NCI-H187 (cell line): ENCODE measurements at places on chromosomes 2 and 18.

DNA sequence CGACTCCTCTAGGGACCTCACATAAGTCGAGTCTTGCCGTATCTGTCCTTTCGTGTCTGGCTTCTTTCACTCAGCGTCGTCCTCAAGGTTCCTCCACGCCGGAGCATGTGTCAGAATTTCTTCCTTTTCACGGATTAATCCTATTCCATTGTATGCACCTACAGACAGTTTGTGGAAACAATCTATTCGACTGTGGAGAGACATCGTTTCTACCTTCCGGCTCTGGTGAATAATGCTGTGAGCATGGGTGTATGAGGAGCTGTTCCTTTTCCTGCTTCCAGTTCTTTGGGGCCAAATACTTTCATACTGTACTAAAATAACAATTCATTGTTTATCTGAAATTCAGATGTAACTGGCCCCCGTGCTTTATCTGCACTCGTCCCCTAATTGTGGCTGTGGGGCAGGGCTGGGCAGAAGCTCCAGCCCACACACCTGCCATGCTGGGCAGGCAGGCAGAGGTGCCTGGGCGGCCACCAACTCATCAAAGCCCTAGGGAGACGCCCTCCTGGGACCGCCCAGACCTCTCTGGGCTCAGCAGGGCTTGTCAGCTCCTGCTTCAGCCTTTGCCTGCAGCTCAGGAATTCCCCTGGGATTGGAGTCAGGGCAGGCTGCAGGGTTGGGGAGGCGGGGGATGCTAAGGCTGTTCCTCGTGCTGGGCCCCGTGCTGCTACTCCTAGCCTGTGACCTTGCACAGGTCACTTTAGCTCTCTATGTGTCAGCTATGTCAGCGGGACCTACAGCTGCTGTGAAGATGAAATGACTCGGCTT is 14.5 kb downstream of the GPC1 start:
- no peak for DNase-seq

GRCh38 chr2:194104687-194105086 is 1552.3 kb upstream of the SLC39A10 start:
- no peak for DNase-seq

- no peak for DNase-seq
Observed at GRCh38 chr2:104043864-104044263, 810.1 kb upstream of the POU3F3 start.

DNA sequence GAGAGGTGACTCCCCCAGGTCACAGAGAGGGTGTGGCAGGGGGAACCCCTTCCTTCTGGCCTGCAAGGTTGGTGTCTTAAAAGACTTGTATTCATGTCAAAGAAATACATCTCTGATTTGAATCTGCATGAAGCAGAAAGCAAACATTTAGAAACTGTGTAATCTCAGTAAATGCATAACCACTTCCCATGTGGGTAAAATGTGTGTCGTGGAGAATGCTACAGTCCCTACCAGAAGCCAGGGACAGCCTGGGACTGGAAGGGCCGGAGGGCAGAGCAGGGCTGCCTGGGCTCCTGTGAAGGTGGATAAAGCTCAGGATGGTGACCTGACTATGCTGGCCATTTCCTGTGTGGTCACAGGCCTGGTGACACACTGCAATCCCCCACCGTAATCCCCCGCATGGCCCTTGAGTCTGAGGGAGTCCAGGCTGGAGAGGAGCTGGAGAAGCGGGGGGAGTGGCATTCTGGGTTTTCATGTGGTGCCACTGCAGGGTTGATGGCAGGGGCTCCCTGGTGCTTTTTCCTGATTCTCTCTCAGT is 102.2 kb downstream of the LRRC30 start:
- no peak for DNase-seq

- DNase-seq, result no peak
Observed at GRCh38 chr2:223767341-223767740, 70.0 kb downstream of the AP1S3 start.

DNA sequence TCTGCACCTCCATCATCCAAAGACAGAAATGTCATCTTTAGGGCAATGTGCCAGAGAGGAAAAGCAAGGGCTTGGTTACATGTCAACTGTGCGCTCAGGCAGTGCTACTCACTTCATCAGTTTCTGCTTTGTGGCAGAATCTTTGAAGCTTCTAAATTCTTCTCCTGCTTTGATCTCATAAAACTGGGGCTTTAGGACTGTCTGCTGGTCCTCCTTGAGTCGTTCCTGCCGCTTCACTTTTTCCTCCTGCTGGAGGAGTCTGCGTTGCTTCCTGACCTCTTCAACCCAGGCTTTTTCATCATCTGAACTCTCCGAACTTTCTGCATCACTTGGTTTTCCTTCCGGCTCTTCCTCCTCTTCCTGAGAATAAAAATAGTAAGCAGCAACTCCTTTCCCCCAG is 100.8 kb downstream of the NOL10 start:
- DNase-seq, result no peak

DNA sequence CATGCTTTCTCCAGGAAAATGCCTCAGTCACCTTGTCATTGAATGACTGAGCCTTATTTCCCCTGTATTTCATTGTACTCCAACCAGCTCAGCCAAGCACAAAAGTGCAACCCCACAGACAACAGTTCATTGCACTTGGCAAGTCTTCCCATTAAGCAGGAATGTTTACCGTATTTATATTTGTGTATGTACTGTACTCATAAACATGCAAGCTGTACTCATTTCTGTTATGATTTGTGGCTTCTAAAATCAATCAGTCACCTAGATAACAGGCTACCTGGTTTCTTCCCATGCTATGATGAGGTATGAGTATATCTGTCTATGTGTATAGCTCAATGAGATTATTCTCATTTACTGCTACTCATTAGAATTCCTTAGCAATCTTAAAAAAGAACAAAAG is 505.5 kb upstream of the FAM98A start:
- no peak for DNase-seq

DNA sequence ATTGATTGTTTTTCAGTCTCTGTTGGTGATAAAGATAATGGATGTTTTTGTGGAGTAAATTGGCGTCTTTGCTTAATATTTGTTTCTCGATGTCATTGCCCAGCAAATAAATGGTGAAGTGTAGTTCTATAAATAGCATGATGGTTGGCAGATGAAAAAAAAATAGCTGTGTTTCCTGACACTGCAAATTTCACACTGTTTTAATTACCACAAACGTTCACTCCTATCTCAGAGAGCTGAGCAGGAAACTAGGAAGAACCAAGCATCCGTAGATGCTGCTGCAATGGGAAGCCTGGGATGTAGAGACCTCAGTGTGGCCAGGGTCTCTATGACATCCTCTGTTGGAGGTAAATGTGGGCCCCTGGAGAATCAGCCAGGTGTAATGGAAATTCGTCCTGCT is 183.2 kb downstream of the CYRIA start:
- no peak for DNase-seq

DNA sequence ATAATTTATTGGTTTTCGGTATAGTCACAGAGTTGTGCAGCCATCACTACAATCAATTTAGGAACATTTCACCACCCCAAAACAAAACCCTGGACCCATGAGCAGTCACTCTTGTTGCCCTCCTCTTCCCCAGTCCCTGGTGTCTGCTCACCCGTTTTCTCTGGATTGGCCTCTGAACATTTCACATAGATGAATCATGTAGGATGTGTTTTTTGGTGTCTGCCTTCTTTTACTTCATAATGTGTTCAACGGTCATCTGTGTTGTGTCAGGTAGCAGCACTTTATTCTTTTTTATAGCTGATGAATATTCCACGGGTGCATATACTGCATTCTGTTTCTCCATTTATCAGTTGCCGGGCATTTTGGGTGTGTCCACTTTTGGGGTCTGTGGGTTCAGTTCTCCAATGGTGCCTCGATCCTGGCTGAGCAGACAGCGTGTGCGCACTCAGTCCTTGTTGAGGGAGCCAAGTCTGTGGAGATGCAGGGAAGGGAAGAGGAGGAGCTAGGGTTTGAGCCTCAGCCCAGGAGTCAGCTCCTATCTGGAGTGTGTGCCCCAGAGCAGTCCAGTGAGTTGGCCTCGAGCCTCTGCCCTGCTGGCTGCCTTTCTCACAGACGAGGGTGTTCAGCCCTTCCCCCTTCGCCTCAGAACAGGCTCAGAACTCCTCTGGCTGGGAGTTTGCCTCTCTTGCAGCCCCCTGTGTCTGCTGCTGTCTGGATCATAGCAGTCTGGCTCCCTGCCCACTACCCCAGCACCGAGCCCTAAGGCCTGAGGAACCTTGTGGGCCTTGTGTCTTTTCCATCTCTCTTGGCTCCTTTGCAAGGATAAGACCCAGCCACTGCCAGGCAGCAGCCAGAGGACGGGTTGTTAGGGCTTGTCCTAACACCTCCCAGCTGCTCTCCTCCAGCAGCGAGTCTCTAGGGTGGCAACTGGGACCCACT is 18.0 kb downstream of the C2orf74 start:
- DNase-seq, result no peak

DNA sequence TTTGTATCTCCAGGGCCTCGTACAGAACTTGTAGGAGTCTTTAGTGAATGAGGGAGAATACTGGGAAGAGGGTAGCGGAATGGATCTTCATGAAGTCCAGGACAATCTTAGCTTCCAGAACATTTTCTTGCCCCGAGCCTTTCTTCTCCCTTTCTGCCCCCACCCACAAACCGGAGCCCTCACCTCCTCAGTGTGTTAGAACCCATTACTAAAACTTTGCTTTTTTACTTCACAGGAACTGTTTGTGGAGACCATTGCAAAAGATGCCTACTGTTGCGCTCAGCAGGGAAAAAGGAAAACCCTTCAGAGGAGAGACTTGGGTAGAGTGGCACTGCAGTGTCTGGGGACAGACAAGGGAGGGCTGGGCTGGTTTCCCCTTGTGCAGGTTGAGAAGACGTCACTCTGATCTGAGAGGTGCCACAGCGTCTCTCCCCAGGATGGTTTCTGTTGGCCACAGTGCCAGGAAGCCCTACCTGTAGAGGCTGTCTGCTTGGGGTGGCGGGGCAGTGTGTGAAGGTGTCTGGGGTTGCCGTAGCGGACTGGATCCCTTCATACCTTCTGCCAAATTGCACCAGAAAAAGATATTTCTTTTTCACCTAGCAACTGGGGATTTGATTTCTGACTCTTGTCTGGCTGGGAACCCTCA is 786 bp downstream of the POLE4 start:
- no peak for DNase-seq

DNA sequence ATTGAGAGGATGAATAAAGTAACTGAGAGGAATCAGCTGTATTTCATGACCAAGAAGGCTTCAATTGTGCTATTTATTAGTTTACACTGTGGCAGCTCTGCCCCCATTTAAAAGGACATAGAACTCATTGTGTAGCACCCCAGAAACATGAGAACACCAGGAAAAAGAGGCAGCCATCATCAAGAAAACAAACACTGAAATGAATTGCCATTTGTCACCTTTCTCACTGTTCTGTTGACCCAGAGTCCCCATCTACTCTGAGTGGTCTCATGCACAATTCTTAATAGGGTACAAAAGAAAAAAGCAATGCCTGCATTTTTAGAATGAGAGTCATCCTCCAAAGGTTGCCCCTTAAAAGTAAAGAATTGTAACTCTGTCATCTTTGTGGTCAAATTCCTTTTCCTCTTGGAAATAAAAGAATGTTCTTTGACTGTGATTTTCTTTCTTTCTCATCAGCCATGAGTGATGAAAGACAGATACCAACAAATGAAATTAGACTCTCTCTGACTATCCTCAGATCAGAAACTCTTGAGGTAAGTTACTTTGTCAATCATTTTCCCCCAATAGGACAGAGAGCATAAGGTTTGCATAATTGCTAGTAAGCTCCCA is 1941.9 kb upstream of the PIK3C3 start:
- no peak for DNase-seq

GRCh38 chr2:42770288-42771131 is 6.6 kb upstream of the OXER1 start:
- no peak for DNase-seq

- DNase-seq, result no peak
Observed at GRCh38 chr2:85247610-85248009, 80.2 kb downstream of the TGOLN2 start.

DNA sequence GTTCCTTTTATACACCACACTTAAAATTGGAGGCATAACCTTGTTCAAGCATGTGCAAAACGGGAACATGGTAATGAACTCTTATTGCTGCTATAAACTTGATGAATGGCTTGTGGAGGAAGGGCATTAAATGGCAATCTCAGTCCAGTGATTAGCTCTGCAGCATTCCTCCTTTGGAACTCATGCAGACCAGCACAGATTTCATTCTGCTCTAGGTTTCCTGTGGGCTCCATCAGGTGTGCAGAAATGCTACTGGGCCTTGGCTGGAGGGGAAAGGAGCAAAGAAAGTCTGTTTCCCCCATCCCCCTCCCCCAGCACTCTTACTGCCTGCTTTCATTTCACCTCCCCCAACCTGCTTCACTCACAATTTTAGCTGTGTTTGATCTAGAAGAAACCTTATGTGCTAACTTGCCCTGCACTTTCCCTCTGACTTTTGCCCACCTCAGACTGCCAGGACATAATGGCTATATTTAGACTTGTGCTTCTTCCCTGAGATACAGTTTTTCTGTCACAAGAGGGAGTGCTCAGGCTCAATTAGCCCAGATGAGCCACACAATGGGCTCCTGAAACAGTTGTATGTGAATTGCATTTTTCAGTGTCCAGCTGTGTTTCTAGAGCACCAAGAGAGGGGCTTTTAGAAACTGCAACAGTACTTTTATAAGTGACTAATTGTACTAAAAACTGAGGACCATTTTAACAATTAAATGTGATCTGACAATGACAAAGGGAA is 109.8 kb downstream of the FSHR start:
- DNase-seq, result no peak

DNA sequence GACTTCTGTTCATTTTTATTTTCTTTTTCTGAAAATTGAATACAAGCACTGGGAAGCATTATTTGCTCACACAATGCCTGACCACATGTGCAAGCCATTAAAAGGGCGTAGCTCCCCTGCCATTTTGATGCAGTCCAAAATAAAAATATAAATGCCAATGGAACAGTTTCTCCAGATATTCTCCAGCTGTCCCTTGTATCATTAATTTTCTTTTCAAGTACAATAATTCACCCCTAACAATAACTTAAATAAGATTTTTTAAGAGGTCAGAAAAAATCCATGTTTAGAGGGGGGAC is 168.0 kb downstream of the TMEFF2 start:
- DNase-seq, result no peak

DNA sequence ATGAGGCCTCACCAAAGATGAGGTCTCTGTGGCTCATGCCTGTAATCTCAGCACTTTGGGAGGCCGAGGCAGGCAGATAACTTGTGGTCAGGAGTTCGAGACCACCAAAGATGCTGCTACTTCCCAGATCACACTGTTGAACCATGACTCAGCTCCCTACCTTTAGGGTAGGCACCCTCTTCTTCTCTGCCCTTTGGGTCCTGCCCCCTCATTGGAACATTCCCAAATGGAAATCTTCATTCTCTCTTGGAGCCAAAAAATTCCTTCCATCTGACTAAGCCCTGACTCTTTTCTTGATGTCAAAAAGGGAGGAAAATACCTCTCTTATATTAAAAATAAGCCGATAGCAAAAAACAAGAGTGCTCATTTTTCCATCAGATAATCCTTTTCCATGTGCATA is 183.5 kb downstream of the PAX3 start:
- DNase-seq, result no peak

GRCh38 chr18:34493566-34494358 is 216.3 kb upstream of the DTNA start:
- no peak for DNase-seq

DNA sequence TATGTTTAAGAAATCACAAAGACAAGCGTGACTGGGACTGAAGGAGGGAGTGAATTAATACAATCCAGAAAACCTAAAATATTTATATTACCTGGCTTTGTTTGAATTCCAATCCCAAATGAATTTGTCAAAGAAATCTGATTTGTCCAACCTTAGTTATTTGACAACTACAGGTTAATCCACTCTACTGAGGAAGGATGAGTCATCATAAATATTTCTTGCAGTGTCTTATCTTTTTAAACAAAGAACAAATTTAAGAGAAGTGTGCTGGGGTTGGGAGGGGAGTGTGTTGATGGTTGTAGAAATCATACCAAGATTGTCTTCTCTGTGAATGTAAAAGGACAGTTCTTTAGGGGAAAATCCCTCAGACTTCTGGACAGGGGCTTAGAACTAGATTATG is 1106.3 kb upstream of the SLC39A10 start:
- DNase-seq, result no peak
